ENCODE measurements at places on chromosomes 5 and 9. TPM values are rescaled to one million over a fixed set of nuclear protein-coding genes. Genes with fewer than 3 reads are reported as not detected.
A peak's percentile ranks its signal among the peaks of the same experiment; 100 is the strongest.

- H3K36me3 ChIP-seq, result no peaks in the 10 kb centered on the region
- H3K27ac ChIP-seq, result no peak overlapping the region
- no peaks in the 10 kb centered on the region for H3K4me1 ChIP-seq
- DNase-seq, result peak; percentile 71
- no peaks in the 10 kb centered on the region for H3K27me3 ChIP-seq
- no peak overlapping the region for H3K4me3 ChIP-seq
These were observed 267.2 kb downstream of the RAB3C start for GRCh38 chr5:58849921-58850667.

DNA sequence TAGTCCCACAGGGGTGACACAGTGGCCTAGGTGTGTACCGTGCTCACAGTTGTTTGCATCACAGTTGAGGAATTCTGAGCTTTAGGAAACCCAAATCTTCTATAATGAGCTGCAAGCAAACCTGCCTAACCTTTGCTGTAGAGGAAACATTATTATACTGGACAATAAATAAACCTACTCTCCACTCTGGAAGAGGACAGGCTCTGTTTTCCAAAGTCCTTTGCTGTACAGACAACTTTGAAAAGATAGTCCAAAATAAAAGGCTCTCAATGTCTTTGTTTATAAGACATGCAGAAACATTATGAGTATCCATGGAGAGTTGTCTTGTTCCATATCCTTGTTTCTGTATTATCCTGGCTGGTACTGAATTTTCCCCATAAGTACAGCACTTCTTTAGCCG lies 29.4 kb downstream of the ZNF131 start:
- no peaks in the 10 kb centered on the region for H3K4me1 ChIP-seq
- no peak overlapping the region for H3K27ac ChIP-seq
- no peaks in the 10 kb centered on the region for H3K36me3 ChIP-seq
- DNase-seq, result no peak
- no peak overlapping the region for H3K4me3 ChIP-seq

DNA sequence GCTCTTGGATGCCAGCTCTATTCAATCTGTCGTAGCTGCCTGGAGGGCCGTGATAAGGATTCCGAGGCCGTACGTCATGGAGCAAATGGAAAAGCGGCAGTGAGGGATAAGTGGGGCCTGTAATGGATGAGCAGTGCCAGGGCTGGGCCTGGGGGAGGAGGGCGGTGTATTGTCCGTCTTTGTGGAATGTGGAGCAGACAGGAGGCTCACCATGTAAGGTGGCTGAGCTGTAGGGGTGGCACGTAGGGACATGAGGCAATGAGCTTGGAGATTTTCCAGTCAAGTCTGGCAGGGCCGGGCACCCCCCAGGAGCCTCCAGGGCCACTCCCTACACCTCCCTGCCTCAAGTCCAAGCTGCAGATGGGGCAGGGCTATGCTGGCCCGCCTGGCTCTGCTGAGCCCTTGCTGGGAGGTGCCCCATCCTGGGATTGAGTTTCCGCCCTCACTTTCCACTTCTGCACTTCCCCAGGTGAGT lies 29.2 kb downstream of the NCS1 start:
- H3K27ac ChIP-seq, result no peak overlapping the region
- H3K27me3 ChIP-seq, result no peaks in the 10 kb centered on the region

DNA sequence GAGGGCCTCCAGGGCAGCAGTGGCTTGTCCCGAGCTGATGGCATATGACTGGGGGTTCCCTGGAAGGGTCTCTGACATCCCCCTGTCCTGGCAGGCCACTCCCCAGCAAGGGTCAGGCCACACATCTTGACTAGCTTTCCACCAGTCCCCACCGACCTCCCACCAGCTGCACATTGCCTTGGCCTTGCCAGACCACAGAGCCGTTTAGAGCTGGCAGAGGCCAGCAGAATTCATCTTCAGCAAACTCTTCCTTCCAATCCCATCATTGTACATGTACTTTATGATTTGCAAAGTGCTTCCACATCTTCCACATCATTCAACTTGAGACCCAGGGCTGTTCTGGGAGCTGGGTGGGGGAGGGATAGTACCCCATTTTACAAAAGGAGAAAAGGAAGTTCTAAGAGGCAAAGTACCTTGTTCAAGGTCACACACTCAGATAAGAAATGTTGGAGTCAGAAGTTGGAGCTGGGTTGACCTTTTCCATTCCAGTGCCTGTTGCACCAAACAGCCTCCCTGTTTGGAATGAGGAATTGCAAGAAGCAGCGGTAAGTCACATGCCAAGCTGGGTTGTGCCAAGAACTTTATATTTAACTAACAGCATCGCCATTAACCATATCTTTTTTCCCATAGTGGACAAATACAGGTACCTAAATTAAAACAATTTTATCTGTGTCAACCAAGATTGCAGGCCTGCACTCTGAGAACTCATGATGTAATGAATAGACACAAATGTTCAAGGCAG lies 25.8 kb upstream of the COL15A1 start:
- H3K27ac ChIP-seq, result peak overlapping the region; percentile 74
- no peaks in the 10 kb centered on the region for H3K27me3 ChIP-seq
- no peaks in the 10 kb centered on the region for H3K36me3 ChIP-seq
- DNase-seq, result no peak
- H3K4me3 ChIP-seq, result no peak overlapping the region

DNA sequence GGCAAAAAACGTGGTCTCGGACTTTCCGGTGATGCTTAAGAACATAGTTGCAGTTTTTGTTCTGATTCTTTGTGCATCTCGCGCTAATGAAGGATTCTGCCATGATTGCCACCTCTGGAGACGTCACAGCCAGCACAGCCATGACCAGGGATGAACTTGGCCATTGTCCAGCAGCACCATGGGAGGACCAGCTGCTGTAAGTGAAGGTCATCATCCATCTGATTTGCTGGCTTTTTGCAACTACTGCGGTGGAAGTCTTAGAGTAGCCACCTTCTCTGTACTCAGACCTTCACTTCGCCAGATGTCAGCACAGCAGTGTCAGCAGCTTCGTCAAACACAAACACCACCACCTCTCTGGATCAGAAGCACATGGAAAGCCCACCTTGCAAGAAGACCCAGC lies 45.7 kb downstream of the NSUN2 start:
- H3K4me1 ChIP-seq, result no peaks in the 10 kb centered on the region
- H3K36me3 ChIP-seq, result no peaks in the 10 kb centered on the region
- H3K4me3 ChIP-seq, result no peak overlapping the region
- DNase-seq, result no peak
- no peaks in the 10 kb centered on the region for H3K27me3 ChIP-seq
- H3K27ac ChIP-seq, result no peak overlapping the region

GRCh38 chr5:149605998-149606724 lies 24.9 kb downstream of the ARHGEF37 start:
- H3K36me3 ChIP-seq, result no peaks in the 10 kb centered on the region
- DNase-seq, result no peak
- H3K27me3 ChIP-seq, result no peaks in the 10 kb centered on the region
- no peaks in the 10 kb centered on the region for H3K4me1 ChIP-seq
- H3K27ac ChIP-seq, result no peak overlapping the region
- H3K4me3 ChIP-seq, result no peak overlapping the region

SCGB3A1 gene
- 0.43 TPM for total RNA-seq

GARNL3 gene
- total RNA-seq, result 4.8 TPM

MSX2 gene
- total RNA-seq, result 0.47 TPM

PCDHB16 gene
- total RNA-seq, result 1.4 TPM

All from pancreas (tissue), 10 donors.